ENCODE measurements at places on chromosomes 7 and 10.

DNA sequence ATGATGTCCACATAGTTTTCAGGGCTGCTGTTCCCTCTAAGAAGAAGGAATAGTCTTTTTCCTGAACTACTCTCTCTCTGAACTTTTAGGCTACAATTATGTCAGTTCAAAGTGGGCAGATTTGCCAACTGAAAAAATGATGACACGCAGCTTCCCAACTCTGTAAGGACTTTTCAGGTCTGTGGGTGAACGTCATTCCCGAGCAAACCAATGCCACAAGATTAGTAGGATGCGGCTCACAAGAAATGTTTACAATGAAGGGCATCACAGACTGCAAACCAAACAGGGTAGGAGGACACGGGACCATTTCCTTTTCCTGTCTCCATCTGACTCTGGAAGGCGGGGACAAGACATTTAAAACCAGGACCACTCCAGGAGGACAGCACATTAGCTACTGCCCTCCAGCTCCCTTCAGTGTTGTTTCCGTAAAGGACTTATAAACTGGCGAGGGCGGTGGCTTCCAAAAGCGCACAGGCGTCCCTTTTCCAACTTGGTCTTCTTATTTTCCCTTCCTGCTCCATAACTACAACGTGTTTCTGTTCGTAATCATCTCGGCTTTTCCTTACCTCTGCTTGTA is 539 bp upstream of the MKLN1 start:
- DNase-seq = no peak

DNA sequence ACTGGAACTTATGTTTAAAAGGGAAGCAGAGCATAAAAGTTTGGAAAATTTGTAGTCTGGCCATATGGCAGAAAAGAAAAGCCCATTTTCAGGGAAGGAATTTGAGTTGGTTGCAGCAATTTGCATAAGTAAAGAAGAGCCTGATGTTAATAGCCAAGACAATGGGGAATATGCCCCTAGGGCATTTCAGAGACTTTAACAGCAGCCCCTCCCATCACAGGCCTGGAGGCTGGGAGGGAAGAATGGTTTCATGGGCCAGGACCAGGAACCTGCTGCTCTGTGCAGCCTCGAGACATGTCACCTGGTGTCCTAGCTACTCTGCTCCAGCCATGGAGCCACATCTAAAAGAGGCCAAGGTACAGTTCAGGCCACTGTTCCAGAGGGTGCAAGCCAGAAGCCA is 35.3 kb downstream of the HTR7 start:
- DNase-seq = no peak

DNA sequence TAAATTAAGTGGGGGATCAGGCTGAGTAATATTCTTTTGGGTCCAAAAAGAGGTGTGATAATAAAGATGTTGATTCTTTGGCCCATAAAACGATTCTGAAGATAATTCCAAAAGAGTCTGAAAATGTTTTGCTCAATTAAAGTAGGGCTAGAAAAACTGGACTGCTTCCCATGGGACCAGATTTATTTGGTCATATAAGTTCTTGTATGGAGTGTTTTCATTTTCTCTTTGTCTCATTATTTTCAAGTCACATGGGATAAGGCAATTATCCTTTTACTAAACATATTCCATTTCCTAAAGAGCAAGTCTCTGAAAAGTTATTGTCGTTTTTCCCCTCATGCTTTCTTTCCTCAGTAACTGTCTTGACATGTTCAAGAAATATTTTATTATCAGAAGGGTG is 41.5 kb downstream of the CDK6 start:
- no peak for DNase-seq

DNA sequence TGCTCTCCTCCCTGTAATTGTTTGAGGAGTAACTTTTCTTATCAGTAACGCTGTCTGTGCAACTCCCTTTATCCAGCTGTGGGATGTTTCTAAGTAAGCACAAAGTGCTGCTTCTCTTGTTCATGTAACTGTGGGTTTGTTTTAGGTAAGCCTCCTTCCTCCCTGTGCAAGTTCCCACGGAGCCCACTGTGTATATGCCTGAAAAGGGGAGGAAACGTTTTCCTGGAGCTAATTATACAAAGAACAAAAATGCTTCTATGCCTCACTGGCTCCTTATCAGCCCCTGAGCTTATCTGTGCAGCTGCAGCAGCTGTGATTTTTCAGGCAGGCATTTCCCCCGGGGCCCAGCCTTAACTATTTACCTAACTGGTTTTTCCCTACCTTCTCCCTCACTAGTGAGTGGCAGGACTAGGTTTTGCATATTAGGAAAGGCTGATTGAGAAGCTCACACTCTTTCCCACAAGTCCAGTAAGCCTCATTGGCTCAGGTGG is 593.4 kb upstream of the GHITM start:
- DNase-seq = no peak
